ENCODE measurements at places on chromosomes 7 and 10.

DNA sequence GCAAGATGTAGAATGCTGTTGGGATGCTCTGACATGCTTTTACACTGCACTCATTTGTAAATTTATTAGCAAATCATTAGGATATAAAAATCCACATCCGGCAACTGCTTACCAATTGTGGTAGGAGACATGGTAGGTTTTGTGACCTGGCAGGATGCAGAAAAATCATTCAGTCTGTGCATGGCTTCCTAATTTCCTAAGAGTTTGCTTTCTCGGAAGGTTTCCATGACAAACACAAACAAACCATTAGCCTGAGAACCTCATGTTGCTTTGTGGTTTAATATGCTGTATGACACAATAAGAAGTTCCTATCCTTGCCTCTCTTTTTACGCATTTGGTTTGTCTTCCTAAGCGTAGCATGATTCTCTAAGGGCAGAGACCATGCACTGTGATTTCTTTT, 14.7 kb upstream of the LMBR1 start:
- DNase-seq = no peak

GRCh38 chr7:93843260-93843659, 47.3 kb downstream of the TFPI2 start:
- no peak for DNase-seq

- no peak for DNase-seq
Measured at GRCh38 chr7:43577485-43577951, 5.4 kb upstream of the STK17A start.

- no peak for DNase-seq
Measured at GRCh38 chr7:54860843-54861242, 101.8 kb upstream of the SEC61G start.

GRCh38 chr7:3128857-3129490, 85.3 kb upstream of the CARD11 start:
- no peak for DNase-seq

DNA sequence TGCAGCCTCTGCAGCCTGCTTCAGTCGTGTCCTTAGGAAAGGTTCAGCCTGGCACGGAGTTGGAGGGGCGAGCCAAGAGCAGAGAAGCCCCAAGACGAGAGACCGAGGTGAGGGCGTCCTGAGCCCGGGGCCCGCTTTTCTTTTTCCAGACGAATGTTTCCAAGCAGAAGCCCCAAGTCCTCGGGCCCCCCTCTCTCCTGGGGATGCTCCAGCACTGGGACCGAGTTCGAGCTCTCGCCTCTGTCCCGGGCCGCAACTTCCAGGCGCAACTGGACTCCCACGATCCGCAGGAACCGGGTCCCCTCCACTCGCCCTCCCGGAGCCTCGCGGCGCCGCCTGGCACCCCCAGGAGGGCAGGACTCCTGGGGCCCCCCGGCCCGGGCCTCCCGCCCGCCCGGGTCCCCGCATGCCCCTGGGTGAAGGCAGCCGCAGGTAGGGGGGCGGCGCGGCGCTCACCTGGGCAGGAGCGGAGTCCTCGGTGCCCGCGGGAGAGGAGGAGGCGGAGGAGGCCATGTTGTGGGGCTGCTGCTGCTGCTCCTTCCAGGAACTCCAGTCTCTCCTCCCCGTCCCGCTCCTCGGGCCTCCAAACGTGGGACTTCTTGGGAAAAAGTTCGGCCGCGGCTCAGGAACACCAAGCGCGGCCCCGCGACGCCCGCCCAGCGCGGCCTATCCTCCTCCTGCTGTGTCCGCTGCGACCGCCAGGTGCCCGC, 45.3 kb upstream of the CDK1 start:
- DNase-seq = no peak
